NCI-H187 treated with DMSO at 0.1 percent for 48 hours (cell line): ENCODE measurements at places on chromosomes 11 and 22.

- no peak for DNase-seq
Measured at GRCh38 chr11:6844356-6844755, 1.1 kb upstream of the OR10A5 start.

DNA sequence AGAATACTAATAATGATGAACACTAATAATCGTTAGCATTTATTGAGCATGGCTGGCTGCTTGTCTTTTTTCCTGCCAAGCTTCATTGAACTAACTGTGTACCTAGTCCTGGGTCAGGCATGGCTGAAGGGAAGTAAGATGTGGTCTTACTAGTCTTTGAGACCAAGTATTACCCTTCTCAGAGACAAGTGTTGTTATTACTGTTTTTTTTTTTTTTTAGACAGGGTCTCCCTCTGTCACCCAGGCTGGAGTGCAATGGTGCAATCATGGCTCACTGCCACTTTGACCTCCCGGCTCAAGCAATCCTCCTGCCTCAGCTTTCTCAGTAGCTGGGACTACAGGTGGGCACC lies 4.6 kb downstream of the ST14 start:
- no peak for DNase-seq

GRCh38 chr22:38452373-38453065 lies 2.5 kb downstream of the KCNJ4 start:
- no peak for DNase-seq

DNA sequence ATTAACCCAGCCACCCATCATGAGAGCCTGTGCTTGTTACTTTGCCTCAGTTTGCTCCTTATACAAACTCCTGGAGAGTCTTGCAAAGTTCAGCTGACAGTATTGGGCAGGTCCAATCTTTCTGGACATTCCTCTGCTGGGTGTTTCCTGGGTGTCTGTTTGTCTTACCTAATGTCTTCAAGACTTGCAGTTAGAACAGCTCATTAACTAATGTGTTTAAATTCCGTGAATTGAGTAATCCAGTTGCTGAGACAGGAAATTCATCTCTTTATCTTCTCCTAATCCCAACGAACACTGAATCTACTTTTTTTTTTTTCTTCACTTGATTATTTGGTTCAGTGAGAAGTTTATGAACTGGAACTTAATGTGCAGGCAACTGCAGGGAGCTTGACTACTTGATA lies 20.6 kb downstream of the BCO2 start:
- no peak for DNase-seq

DNA sequence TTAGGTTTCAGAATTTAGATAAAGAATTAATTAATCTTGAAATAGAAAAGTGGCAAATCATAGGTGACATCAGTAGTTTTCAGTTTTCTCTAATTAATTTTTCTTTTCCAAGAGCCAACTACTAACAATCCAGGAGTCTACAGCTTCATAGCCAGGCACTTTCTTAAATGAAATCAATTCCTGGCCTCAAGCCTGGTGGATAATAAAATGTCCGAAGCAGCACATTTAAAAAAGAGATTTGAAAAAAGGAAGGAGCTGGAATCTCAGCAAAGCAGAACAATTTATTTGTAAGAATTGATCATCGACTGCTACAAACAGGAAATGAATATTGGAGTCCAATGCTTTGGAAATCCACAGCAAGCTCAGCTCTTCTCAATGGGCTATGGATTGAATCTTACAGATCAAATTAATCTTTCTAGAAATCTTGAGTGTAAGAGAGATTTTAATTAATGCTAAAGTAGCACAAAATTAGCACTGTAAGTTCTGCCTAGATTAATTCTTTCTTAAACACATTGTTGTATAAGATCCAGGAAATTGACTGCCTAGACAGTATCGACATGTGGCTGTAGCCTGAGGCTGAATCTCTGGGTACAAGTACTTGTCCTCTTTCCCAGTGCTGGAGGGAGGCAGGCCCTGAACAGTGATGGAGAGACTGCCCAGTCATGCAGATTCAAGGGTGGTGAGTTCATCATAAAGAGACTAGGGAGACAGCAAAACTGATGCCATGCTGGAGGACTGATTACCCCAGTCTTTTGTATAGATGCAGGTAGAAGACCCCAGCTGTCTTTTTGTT lies 167.8 kb upstream of the POU2AF2 start:
- no peak for DNase-seq
